ENCODE measurements at places on chromosomes 3 and 15. TPM values are rescaled to one million over a fixed set of nuclear protein-coding genes. Genes with fewer than 3 reads are reported as not detected.

The GABRR3 gene
- total RNA-seq, result not detected

The CCDC33 gene
- not detected for total RNA-seq

- H3K36me3 ChIP-seq, result no peaks in the 10 kb centered on the region
- H3K27ac ChIP-seq, result no peak overlapping the region
- no peak for DNase-seq
- no peaks in the 10 kb centered on the region for H3K27me3 ChIP-seq
- no peak overlapping the region for H3K4me3 ChIP-seq
- no peaks in the 10 kb centered on the region for H3K4me1 ChIP-seq
These were observed 188.0 kb downstream of the MEIS2 start for GRCh38 chr15:36912311-36912712.

DNA sequence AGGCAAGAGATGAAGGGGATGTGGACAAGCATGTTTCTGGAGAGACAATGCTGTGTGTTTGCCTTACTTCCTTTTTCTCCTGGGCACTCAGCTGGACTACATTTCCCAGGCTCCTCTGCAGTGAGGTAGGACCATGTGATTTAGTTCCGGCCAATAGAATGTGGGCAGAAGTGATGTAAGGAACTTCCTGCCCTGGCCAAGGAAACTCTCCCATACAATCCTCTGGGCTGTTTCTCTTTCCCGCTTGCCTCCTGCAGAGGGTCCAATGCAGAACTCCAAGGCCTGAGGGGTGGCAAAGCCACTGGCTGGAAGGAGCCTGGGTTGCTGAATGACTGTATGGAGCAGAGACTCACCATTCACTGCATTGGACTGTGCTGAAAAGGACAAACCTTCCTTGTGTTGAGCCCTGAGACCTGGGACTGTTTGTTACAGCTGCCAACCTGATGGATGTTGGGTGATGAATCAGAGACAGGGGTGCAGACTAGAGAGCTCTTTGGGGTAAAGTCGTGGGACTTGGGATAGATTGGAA is 82.7 kb upstream of the SLC6A6 start:
- DNase-seq, result no peak
- H3K4me3 ChIP-seq, result no peak overlapping the region
- H3K27ac ChIP-seq, result no peak overlapping the region
- H3K36me3 ChIP-seq, result no peaks in the 10 kb centered on the region

GRCh38 chr3:89380016-89380415 is 272.6 kb downstream of the EPHA3 start:
- no peak overlapping the region for H3K4me3 ChIP-seq
- H3K27me3 ChIP-seq, result no peaks in the 10 kb centered on the region
- no peak for DNase-seq
- no peak overlapping the region for H3K27ac ChIP-seq

DNA sequence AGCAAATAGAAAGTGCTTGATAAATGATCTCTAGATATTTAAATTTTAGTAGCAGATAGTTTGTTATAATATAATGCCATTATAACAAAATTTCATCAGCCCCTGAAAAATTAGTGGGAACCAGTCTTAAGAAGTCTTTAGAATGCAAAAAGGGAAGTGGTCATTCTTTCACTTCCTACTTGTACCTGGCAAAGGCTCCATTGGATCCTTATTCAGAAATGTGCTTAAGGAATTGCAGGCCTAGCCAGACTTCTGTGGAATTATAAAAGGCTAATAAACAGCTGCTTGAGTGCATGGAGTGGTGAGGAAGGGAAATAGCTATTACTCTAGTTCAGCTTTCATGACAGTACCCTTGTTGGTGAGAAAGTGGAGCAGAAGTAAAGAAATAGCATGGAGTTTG is 24.2 kb downstream of the PPM1L start:
- H3K27me3 ChIP-seq, result no peaks in the 10 kb centered on the region
- DNase-seq, result no peak
- H3K36me3 ChIP-seq, result no peaks in the 10 kb centered on the region
- H3K4me3 ChIP-seq, result no peak overlapping the region

The CHRNB4 gene
- total RNA-seq, result not detected

DNA sequence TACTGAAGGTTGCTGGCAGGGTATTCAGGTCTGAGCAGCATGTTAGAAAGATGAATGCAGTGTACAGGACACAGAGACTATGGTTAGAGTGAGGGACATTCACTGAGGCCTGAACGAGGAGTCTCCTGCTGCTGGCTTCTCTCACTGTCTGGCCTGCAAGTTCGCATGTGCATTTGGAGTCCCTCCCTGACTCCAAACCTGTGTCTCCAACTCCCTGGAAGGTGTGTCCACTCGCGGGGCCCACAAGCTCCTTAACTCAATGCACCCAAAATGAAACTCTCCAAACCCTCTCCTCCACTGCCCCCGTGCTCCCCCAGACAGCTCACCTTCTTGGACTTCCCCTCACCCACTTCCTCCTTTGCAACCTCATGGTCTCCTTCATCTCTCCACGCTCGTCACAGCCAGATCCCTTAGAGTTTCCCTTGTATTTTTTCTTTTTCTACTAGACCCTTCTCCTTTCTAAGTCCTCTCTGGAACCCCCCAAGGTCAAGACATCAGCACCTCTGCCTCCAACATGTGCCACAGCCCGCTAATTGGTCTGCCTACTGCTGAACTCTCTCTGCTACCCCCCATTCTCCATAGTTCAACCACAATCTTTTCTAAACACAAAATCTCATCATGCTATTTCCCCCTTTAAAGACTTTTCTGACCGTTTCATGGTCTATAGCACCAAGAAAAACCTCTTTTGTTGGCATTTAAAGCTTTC is 58.3 kb downstream of the HES1 start:
- H3K36me3 ChIP-seq, result no peaks in the 10 kb centered on the region
- no peaks in the 10 kb centered on the region for H3K4me1 ChIP-seq
- H3K27me3 ChIP-seq, result no peaks in the 10 kb centered on the region
- DNase-seq, result no peak

The OIP5 gene
- 1.2 TPM for total RNA-seq

- H3K27me3 ChIP-seq, result no peaks in the 10 kb centered on the region
- DNase-seq, result peak; percentile 18
- H3K27ac ChIP-seq, result no peak overlapping the region
- no peak overlapping the region for H3K4me3 ChIP-seq
- no peaks in the 10 kb centered on the region for H3K4me1 ChIP-seq
- no peaks in the 10 kb centered on the region for H3K36me3 ChIP-seq
These were observed 21.0 kb upstream of the CA12 start for GRCh38 chr15:63402498-63403253.

DNA sequence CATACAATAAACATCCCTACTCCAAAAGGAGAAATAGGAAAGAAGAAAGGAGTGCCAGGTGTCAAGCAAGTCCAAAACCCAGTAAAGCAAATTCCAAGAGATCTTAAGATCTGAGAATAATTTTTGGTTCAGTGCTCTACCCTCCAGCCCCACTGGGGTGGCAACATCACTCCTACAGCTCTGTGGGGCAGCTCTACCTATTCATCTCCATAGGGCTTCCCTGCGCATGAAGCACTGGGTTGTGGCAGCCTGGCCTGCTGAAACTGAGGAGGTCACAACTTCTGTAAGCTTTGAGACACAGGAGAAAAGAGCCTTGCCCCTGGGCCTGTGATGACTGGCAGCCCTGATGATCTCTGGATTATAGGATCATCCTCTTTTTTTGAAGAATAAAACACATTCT is 378.2 kb upstream of the SOX14 start:
- H3K4me1 ChIP-seq, result no peaks in the 10 kb centered on the region
- no peaks in the 10 kb centered on the region for H3K36me3 ChIP-seq
- H3K27ac ChIP-seq, result no peak overlapping the region
- no peaks in the 10 kb centered on the region for H3K27me3 ChIP-seq

GRCh38 chr3:171654809-171655208 is 155.5 kb downstream of the PLD1 start:
- peak overlapping the region; percentile 66 for H3K27ac ChIP-seq
- peak; percentile 78 for DNase-seq
- H3K36me3 ChIP-seq, result peaks cover 21% of the 10 kb centered on the region
- H3K4me3 ChIP-seq, result no peak overlapping the region
- no peaks in the 10 kb centered on the region for H3K4me1 ChIP-seq

- no peak overlapping the region for H3K27ac ChIP-seq
- no peaks in the 10 kb centered on the region for H3K4me1 ChIP-seq
- H3K27me3 ChIP-seq, result no peaks in the 10 kb centered on the region
- DNase-seq, result no peak
These were observed 418.7 kb upstream of the CNTN6 start for GRCh38 chr3:674116-674515.

The CRELD1 gene
- 22.5 TPM for total RNA-seq

GRCh38 chr15:52228921-52229320 is 37.7 kb upstream of the GNB5 start:
- H3K36me3 ChIP-seq, result no peaks in the 10 kb centered on the region
- no peak for DNase-seq
- no peaks in the 10 kb centered on the region for H3K27me3 ChIP-seq

The CD200 gene
- 12.6 TPM for total RNA-seq

The CILP gene
- total RNA-seq, result 7.8 TPM

The FBXL22 gene
- total RNA-seq, result 0.63 TPM

The CCDC54 gene
- not detected for total RNA-seq

The KNG1 gene
- total RNA-seq, result not detected
